ENCODE measurements at places on chromosomes 11 and 22.

DNA sequence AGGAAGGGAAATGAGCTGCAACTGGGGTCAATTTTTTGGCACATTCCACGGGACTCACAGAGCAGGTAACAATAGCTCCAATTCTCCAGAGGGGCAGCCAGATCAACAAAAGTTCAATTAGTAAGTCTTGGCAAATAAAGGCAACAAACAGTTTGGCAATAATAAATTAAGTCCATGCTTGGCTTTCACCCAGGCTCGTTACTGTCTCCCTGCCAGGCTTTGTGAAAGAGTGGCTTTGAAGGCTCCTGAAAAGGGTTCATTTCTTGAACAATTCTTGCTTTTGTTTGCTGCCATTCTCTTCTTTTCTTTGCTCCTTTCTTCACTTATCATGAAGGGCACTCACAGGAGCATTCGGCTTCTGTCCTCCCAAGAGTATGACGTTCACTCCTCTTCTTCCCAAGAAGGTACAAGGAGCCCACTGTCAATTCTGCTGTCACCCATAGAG is 123.3 kb downstream of the APIP start:
- no peak for DNase-seq

DNA sequence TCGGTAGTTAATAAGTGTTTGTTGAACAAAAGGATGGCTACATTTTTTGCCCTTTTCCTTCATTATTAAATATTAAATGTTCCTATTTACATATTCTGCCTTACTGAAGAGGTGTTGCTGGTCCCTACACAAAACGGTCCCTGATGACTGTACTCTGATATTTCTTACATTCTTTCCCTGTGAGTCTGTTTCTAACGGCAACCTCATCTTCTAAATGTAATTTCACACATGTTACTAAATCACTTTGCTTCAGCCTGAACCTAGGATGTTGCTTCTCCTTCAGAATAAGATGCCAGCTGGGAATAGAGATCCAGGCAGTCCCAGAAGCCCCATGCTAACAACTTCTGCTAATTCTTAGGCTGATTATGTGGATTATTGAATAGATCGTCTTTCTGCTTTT is 50.3 kb downstream of the SPON1 start:
- no peak for DNase-seq

DNA sequence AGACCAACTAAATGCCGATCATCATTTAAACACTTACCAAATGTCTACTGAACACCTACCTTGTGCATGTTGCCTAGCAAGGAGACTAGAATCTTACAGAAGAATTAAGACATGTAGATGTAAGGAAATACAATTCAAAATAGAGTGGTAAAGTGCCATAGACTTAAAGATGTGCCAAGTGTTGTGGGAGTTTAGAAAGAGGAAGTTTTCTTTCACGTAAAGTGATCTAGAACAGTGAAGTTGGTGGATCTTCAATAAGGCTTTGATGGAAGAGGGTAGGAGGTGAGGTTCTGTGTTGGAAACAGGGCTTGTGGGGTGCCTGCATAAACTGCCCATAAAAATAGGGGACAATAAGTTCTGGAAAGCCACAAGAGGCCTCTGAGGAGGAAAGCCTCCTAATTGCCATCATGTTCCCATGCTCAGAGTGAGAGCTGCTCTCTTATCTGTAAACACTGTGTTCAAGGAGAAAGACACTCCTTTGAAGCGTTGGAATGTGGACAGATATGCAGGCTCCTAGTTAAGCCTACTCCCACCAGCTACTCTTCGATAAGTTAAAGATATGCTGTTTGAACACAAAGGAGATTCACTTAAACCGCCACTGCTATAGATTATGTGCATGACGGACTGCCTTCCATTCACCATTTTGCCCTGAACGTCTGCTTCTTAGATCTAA is 66.7 kb downstream of the HSD17B12 start:
- no peak for DNase-seq

DNA sequence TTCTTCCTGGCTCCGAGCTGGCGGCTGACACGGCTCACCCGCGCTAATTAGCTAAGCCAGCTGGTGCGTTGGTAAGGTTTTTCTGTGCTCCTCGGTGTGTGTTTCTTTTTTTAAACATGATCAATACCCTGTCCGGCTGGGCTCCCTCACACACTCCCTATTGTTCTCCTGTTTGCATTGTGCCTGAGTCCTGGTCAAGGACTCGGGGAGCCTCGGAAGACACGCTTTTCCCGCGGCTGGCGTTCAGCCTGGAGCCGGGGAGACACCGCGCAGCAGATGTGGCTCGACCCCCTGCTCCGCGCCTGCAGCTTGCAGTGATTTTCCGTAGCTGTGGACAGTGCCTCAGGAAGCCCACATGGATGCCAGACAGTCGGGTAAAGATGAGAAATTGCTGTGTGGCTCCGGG is 454.9 kb upstream of the CADM1 start:
- DNase-seq = no peak

- DNase-seq = no peak
These were observed 684.7 kb downstream of the TBC1D22A start for GRCh38 chr22:47446821-47447810.

GRCh38 chr11:66047541-66048365 is 1.2 kb downstream of the GAL3ST3 start:
- DNase-seq = no peak

- no peak for DNase-seq
These were observed 45.0 kb downstream of the OR4D9 start for GRCh38 chr11:59556115-59556916.

GRCh38 chr11:68457898-68458249 is 2.7 kb upstream of the PPP6R3 start:
- no peak for DNase-seq

DNA sequence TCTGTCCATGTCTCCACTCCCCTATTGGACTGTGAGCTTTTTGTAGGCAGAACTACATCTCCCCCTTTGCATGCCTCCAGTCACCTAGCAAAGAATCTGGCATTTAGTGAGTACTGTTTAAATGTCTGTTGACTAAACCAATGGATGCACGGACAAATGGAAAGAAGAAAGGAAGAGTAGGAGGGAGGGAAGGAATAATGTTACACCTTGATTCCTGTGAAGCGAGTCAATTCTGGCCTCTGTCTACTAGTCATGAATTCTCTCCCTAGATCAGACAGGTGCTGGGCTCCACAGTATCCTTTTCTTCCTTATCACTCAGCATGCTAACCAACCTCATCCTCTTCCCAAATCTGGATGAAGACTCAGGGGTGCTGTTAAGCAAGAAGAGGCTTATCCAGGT is 33.6 kb downstream of the GALNT18 start:
- no peak for DNase-seq

DNA sequence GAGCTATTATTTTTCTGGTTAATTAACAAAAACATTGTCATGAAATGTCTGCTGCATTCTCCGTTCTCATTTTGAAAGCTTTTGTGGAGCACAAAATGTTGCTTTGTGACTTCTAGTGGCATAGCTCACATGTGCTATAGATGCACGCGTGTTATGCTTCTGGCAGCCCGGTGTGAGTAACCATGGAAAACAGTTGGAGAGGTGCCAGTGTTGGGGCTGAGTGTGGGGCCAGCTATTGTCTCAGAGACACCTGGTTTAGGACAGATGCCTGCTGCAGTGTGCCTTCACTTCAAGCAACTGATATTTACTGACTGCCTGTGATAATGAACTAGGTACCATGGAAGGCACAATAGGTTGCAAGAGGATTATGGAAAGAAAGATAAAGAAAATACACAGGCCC is 760.6 kb downstream of the NTM start:
- DNase-seq = no peak

DNA sequence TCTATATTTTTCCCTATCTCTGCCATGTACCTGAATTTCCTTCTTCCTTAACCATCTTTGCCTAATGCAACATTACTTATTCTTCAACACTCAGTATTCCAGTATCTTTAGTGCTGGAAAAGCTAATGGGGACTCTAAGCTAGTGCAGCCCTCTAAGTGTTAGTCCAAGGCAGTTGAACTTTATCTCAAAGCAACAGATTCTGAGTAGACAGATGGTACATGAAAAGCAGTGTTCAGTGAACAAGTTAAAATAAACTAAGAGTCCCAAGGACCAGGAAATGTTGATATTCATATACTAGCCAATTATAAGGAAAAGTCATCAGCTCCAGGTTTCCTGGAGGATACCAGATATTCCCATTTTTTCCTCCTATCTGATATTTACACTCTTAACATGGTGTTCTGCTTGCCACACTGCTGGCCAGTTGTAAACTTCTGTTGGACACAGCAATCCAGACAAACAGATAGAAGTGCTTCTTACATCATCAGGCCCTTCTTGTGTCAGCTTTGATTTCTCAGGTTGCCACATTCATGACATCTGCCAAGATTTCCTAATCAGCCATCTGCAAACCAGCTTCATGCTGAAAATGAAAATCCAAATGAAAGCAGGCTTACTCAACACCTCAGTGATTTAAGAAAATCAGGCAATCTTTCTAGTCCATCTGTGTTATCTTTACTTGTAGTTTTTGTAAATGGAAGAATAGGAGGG is 255.9 kb upstream of the POU2AF2 start:
- DNase-seq = no peak

- DNase-seq = no peak
These were observed 886 bp downstream of the PITPNM1 start for GRCh38 chr11:67504005-67504949.

GRCh38 chr11:78651136-78651775 is 76.6 kb upstream of the NARS2 start:
- DNase-seq = no peak

DNA sequence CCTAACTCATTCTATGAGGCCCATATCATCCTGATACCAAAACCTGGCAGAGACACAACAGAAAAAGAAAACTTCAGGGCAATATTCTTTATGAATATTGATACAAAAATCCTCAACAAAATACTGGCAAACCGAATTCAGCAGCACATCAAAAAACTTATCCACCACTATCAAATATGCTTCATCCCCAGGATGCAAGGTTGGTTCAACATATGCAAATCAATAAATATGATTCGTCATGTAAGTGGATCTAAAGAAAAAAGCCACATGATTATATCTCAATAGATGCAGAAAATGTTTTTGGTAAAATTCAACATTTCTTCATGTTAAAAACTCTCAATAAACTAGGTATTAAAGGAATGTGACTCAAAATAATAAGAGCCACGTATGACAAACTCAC is 40.9 kb downstream of the JRKL start:
- no peak for DNase-seq

GRCh38 chr11:64638018-64638665 is 47.1 kb downstream of the SLC22A12 start:
- DNase-seq = no peak

- DNase-seq = no peak
These were observed 15.3 kb downstream of the BLID start for GRCh38 chr11:122100756-122101080.

GRCh38 chr11:91788764-91789163 is 435.9 kb upstream of the FAT3 start:
- no peak for DNase-seq

GRCh38 chr11:57571606-57572005 is 4.1 kb upstream of the UBE2L6 start:
- no peak for DNase-seq

DNA sequence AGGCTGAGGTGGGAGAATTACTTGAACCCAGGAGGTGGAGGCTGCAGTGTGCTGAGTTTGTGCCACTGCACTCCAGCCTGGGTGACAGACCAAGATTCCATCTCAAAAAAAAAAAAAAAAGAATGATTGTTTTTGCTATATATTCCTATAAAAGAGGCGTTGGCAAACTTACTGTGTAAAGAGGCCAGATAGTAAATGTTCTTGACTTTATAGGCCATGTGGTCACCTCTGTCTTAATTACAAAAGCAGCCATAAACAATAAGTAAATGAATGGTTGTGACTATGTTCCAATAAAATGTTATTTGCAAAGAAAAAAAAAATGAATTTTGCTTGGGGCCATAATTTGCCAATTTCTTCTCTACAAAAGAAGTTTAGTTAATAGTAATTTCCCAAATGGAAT is 12.3 kb downstream of the ATM start:
- DNase-seq = no peak

DNA sequence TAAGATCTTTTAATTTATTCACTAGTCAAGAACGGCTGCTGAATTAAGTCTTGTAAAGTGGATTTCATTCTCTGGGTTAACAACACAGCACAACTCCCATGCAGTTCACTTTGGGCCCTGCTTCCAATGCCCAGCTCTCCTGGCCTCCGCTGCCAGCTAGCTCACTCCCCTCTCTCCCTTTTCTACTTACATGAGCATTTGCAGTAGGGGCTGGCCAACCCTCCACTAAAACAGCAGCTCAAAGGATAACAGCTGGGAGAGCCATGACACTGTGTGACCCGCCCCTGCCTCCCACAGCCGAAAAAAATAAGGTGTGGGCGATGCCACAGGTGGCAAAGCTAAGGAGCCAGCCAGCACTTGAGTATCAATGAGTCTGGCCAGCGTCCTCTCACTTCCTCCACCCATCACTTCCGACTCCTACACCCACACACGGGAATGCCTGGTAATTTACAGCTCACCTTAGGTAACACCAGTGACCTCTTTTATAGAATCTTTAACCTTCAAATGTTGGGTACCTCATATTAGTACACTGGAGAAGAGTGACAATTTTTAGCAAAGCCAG is 56.8 kb downstream of the DGCR2 start:
- DNase-seq = no peak

GRCh38 chr22:31347251-31348008 is 1.3 kb upstream of the PATZ1 start:
- no peak for DNase-seq

DNA sequence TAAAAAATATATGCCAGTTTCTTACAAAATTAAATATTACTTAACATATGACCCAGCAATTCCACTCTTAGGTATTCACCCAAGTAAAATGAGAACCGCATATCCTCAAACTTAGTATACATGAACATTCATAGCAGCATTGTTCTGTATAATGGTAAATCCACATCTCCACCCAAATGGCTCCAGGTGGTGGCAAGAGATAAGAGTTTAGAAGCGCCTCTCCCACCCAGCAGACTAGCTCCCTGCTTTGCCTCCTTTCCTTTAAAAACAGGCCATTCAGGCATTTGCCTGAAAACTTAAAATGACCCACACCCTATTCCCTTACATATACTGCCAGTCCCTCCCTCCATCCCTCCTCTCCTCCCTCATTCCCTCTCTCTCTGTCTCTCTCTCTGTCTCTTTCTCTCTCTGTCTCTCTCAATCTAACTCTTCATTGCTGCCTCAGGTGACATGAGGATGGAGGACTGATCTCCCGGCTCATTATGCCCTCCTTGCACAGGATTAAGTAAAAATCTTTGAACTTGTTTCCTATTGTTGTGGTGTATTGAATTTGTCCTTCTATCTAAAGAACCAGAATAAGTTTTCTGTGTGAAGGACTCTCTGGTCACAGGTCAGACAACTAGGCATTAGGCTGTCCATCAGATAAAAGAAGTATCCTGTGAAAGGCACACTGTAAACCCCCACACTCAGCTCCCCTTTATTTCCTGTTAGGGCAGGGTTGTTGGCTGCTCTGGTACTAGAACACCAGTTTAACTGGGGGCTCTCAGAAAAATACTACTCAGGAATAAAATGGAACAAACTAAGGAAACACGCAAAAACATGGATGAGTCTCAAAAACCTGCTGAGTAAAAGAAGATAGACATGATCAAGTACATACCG is 48.3 kb downstream of the RRP8 start:
- DNase-seq = no peak

Measured in activated CD4-positive, CD25-positive, alpha-beta regulatory T cell (primary cell).